T1000 (cell line): ENCODE measurements at places on chromosomes 1 and 21.

DNA sequence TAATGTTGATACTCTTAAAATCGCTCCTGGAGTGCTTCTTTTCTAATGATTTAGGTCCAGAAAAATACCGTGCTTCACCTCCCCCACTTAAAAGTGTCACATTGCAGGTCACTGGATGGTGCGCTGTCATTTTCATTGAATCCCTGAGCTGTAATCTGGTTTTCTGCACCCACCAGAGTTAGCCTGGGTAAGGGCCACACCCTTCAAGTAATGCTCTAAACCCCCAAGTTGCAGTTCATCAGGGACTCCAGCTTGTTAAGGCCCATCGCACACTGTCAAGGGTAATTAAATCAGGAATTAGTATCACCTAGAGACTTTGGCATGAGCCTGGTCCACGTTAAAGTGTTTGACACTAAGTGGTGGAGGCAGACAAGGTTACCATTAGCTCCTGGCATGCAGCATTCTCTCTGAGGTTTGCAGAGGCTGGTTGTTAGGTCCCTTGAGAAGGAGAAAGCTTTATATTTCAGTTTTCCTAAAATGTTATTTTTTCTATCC is 34.0 kb downstream of the ASTN1 start:
- DNase-seq: no peak

DNA sequence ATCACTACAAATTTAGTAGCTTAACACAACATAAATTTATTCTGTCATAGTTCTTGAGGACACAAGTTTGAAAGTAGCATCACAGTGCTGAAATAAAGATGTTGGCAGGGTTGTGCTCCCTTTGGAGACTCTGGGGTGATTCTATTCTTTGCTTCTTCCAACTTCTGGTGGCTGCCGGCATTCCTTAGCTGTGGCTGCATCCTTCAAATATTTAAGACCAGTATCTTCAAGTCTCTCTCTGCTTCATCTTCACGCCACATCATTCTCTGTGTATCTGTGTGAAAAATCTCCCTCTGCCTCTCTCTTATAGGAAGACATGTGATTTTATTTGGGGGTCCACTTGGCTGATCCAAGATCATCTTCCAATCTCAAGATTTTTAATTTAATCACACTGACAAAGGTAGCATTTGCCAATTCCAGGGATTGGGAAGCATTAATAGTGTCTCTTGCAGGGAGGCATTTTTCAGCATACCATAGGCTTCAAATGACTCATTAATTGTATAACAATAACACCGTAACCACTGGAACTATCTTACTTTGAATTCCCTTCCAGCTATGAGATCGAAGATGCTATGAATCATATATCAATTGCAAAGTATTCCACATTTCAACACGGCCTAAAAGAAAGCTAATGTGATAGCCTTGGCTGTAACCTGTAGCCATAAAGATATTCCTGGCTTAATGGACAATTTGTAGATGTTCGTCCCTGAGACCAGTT is 74.6 kb downstream of the DPT start:
- DNase-seq: no peak

DNA sequence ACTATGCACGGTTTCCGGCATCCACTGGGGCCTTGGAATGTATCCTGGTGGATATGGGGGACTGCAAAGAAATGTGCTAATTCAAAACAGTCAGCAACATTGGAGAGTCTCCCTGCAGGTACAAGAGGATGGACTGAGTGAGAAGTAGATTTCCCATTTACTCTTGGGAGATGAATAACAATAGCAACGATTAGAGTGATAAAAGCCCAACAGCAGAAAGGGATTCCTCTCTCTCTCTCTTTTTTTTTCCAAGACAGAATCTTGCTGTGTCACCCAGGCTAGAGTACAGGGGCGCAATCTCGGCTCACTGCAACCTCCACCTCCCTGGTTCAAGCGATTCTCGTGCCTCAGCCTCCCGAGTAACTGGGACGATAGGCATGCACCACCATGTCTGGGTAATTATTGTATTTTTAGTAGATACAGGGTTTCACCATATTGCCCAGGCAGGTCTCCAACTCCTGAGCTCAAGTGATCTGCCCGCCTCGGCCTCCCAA is 5.0 kb upstream of the SHCBP1L start:
- no peak for DNase-seq

- no peak for DNase-seq
Measured at GRCh38 chr1:29523576-29523975, 287.3 kb downstream of the PTPRU start.

GRCh38 chr1:61282387-61282786 is 200.0 kb downstream of the NFIA start:
- no peak for DNase-seq

DNA sequence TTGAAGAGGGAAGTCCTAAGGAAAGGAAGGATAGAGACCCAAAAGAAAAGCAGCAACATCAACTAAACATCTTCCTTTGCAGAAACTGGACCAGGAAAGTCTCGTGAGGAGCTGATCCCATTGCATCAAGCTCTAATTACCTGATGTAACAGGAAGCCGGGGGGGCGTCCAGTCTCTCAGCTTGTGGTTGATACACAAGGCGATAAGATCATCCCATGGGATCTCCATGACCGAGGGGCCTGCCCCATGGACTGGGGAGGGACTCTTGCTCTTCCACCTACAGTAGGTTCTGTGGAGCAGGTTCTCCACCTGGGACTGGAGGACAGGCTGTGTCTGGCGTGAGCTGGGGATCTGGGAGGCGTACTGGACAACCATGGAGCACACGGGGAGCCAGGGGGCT is 14.8 kb upstream of the LSS start:
- no peak for DNase-seq

DNA sequence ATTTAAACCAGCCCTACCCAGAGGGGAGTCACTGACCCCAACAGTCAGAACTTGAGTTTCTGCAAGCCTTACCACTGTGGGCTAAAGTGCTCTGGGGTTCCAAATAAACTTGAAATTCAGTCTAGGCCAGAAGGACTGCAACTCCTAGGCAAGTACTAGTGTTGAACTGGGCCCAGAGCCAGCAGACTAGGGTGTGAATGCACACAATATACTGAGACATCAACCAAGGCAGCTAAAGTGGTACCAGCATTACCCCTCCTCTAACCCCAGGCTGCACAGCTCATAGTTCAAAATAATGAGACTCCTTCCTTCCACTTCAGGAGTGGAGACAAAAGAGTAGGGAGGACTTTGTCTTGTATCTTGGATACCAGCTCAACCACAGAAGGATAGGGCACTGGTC is 18.9 kb upstream of the IL20 start:
- DNase-seq: no peak

- peak; percentile 53 for DNase-seq
Measured at GRCh38 chr1:51648180-51649109, 31.6 kb downstream of the OSBPL9 start.

GRCh38 chr1:183909672-183910071 is 104.8 kb downstream of the RGL1 start:
- no peak for DNase-seq
